ENCODE measurements at places on chromosomes 1 and 21.

- DNase-seq, result no peak
These were observed 4.1 kb downstream of the UQCRHL start for GRCh38 chr1:15803380-15803779.

GRCh38 chr21:16419188-16419921 is 689.6 kb downstream of the USP25 start:
- DNase-seq, result no peak

DNA sequence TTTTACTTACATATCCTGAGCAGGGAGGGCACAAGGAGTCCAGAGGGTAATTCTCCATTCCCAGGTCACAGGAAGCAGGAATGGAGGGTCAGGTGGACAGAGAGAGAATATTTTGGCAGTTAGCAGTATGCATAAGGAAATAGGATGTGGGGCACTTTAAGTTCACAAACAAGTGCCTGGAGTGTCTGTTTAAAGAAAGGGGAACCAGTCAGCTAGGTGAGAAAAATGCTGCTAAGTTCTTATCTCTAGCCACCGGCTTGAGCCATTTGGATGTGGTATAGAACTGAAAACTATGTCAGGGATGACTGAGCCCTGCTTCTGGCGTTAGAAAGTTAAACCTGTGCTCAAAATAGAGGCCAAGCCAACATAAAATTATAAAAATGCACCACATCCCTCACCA is 739.7 kb upstream of the NCAM2 start:
- no peak for DNase-seq

DNA sequence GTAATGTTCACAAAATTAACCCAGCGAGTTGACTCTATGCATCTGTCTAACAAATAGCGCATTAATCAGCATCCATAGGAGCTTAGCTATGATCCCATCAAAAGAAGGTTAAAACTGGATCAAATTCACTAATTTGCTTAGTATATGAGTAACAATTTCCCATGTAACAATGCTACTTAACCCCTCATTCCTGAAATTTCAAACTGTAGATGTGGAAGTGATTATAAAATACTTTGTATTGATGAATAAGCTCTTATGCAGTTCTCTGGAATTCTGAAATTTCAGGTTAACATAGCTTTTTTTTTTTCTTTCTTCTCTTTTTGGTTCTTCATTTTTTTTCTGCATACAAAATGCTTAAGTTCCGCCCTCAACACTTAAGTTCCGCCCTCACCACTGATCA is 1272.7 kb downstream of the KCNT2 start:
- no peak for DNase-seq

DNA sequence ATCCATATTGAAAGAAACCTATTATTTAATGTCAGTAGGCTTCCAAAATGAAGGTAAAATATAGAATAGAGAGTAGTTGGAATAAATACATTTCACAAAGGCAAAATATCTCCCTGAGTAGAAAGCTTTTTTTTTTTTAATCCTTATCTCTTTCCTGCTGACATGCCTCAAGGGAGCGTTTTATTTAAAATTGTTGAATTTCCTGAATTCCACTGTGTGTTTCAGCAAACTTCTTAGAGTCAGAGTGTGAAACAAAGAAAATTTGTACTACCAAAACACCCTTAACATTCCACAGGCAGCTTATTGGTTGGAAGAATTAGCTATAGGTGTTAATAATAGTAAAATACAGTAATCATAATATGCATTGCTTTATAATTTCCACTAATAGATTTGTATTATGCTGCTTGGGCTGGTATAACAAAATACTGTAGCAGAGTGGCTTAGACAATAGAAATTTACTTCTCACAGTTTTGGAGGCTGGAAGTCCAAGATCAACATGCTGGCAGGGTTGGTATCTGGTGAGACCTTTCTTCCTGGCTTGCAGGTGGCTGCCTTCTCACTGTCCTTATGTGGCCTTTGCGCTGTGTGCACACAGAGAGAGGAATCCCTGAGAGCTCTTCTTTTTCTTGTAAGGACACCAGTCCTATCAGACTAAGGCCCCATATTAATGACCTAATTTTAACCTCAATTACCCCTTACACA is 468.4 kb upstream of the C1orf87 start:
- DNase-seq, result no peak

DNA sequence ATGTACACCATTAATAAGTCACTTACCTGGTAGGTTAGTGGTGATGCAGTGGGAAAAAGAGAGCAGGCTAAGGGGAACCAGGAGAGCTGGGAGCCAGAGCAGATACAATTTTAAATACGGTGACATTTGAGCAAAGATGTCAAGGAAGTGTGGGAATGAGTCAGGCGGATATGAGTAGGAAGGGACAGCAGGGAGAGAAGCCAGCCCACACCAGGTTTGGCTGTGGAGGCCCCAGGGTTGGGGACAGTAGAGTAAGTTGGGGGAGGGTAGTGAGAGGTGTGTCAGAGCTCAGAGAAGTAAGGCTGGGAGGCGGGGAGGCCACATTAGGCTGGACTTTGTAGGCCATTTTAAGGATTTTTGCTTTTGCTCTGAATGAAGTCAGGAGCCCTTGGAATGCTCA is 482.0 kb downstream of the DISC1 start:
- no peak for DNase-seq

GRCh38 chr1:10649517-10650201 is 146.8 kb downstream of the CASZ1 start:
- DNase-seq, result no peak

Measured in stimulated activated CD8-positive, alpha-beta memory T cell treated with anti-CD3 and anti-CD28 coated beads, Interleukin-4, amount 100 ng/mL, for 24 hours (primary cell).